ENCODE measurements at places on chromosomes 4 and X.

- no peak for DNase-seq
These were observed 1255.7 kb downstream of the ADGRL3 start for GRCh38 chr4:62455871-62456270.

GRCh38 chrX:15448010-15448639, 45.0 kb downstream of the PIR start:
- DNase-seq: no peak

- no peak for DNase-seq
These were observed 116.8 kb upstream of the KIT start for GRCh38 chr4:54540931-54541330.

- no peak for DNase-seq
These were observed 183.0 kb upstream of the NOCT start for GRCh38 chr4:138832563-138832962.

GRCh38 chr4:14716691-14717090, 285.6 kb upstream of the CPEB2 start:
- no peak for DNase-seq
